ENCODE measurements at places on chromosomes 12 and 14. TPM values are rescaled to one million over a fixed set of nuclear protein-coding genes. Genes with fewer than 3 reads are reported as not detected.

SLC10A1 gene
- 0.03 TPM for total RNA-seq

CINP gene
- total RNA-seq: 51.2 TPM

WBP11 gene
- 7.8 TPM for total RNA-seq

MFAP5 gene
- 0.65 TPM for total RNA-seq

VRTN gene
- not detected for total RNA-seq

GMFB gene
- 96.4 TPM for total RNA-seq

DNA sequence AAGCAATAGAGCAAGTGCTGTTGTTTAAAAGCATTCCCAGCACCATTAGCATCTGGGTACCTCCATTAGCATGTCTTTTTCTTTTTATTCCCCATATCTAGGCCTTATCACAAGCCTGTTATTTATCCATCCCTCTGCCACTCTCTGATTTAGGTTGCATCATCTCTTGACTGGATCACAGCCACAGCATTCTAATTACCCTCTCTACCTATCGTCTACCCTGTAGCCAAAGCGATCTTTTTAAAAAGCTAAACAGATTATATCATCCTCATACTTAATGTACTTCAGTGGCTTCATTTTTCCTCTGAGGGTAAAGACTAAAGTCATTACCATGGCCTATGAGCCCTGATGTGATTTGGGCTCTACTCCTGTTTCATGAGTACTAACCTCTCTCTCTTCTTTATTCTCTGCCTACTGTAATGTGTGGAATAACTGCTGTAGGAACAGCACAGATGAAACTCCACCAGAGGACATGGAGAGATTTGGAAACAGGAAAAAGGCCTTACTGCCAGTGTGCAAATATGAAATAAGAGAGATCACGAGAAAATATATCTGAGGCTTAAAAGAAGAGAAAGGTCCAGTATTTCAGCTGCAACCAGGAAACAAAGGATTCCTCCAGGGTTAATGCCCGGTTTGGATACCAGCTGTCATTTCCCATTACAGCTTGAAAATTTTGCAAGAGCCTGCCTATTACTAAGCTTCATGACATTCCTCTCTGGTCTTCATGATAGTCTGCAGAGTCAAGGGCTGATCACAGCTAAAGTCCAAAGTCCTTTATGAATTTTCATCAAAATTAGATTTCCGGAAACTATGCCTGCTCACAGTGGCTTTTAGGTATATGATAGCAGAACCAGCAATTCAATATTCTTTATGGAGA, 422.5 kb upstream of the PDE3A start:
- peak; percentile 5 for DNase-seq

- peak; percentile 6 for DNase-seq
Observed at GRCh38 chr14:63345826-63346225, 27.1 kb upstream of the GPHB5 start.

GRCh38 chr14:73727166-73727565, 13.0 kb upstream of the PNMA1 start:
- DNase-seq: no peak

DNA sequence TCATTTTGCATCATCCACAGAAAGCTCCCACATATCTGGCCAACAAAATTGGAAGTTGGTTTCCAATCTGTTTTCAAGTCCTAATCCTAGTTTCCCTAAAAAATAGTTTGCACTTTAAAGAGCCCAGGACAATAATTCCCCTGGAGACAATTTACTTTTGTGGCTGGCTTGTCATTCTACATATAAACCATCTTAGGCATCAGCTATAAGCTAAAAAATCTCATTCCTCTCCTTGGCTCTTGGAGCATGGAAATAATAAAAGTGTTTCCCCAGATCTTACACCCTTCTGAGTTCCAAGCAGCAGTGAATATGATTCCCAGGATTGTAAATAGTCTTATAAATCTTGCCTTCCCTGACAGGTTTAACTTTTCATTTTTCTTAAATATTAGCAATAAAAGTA, 89.1 kb upstream of the NUDT4 start:
- DNase-seq: no peak

DNA sequence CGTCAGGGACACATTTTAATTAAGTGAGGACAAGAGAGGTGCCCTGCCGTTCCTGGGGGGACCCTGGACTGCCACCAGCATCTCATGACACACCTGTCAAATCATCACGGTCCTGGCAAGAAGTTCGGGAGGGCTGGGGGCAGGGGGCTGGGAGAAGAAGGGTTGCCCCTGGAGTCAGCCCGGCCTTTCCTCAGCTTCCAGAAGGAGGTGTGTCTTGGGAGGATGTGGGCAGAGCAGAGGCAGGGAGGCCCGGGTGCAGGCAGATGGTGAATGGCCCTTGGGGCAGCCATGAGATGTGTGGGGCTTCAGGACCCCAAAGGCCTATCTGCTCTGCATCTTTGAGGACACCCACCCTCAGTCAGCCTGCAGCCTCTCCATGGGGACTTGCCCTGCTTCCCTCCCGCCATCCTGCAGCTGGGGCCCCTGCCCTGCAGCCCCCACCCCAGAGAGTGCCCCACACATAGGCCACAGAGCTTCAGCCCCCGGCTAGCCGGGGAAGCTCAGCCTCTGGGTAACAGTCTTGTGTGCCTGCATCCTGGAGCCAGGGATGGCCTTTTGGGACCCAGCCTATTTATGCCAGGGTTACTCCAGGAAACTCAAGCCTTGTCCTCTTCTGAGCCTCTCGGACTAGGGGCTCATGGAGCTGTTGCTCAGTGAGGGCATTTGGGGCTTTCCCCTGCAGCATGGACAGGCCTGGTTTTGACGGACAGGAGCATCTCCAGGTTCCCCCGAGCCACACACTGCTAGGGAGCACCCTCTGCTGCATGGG, 178.5 kb downstream of the KIF26A start:
- DNase-seq: no peak

GRCh38 chr14:62432955-62433354, 612.3 kb downstream of the KCNH5 start:
- no peak for DNase-seq

- peak; percentile 60 for DNase-seq
Observed at GRCh38 chr12:95637471-95638155, 86.3 kb upstream of the USP44 start.

- no peak for DNase-seq
Observed at GRCh38 chr14:34981743-34982420, 910 bp upstream of the SRP54 start.

GRCh38 chr12:52395761-52396434, 10.2 kb downstream of the KRT82 start:
- DNase-seq: no peak

- no peak for DNase-seq
Observed at GRCh38 chr14:102777711-102778337, 575 bp downstream of the TRAF3 start.

- DNase-seq: no peak
Observed at GRCh38 chr14:94561656-94562010, 391 bp downstream of the SERPINA4 start.
